SJCRH30 (cell line): ENCODE measurements at places on chromosomes 11 and 22. TPM values are rescaled to one million over a fixed set of nuclear protein-coding genes. Genes with fewer than 3 reads are reported as not detected.

DNA sequence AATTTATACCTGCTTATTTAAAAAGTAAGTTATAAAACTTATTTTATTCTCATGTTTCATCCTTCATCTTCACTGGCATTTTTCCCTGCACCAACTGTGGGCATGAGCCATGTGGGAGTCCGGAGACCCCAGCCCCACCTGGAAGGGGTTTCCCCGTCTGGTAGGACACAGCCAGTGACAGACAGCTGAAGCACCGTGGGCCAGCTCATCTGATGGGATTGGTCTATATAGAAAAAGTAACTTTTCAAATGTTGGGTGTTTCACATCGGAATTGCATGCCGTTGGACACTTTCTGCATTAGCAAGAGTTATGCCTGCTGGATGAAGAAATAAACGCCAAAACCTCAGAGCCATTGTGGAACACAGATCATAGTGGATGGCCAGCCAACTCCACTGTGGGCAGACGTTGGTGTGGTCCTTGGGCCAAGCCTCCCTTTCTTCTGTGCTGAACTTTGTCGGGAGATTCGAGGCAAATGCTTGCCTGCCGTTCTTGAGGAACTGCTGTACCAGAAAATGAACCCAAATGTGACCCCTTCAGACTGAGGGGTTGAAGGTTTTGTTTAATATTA lies 1329.3 kb downstream of the TBC1D22A start:
- H3K4me3 ChIP-seq, result no peak overlapping the region
- no peaks in the 10 kb centered on the region; the same call in 1 of the 2 replicates for H3K4me1 ChIP-seq
- H3K36me3 ChIP-seq, result no peaks in the 10 kb centered on the region
- H3K27me3 ChIP-seq, result peaks cover 46% of the 10 kb centered on the region

The TYR gene
- total RNA-seq, result not detected in 2 replicates

DNA sequence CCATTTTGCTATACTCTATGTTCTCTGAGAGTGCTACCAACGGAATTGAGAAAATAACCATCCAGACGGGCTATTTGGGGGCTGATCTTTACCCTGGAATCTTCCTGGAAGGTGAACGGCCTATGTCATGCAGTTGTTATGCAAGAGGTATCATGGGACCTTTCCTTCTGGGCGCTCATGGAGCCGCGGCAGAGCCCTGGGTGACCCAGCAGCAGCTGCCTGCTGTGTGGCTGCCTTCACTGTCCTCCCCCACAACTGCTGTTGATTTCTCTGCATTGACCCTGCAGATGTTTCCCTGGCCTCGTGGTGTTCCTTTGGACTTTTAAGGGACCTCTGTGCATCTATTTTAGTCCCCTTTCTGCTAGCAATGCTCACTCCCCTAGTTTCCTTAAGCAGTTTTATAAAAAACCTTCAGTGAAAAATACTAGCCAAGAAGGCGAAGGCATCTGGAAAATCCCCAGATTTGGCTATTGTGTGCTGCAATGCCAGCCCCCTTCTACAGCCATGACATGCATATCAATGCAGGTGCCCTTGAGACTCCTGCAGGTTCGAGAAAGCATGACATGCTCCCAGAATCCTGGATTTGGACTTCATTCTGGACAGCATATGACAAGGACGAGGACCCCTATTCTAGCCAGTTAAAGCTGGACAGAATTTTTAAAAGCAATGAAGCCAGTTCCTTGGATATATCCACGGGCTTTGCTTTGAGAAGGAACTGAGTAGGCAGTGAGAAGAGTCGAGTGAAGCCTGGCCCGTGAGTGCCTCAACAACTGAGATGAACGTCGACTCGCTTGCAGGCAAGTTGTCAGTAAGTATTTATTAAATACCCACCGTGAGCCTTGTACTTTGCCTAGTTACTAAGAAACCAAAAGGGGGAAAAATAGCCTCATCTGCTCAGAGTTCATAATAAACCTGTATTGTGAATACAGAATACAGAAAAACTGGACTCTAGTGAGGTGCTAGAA lies at the start of gene SLC25A18:
TSS of gene SLC25A18 (plus strand) at position 593 of the 965 bp plus-strand sequence. CDS start 16,447 bp downstream, outside the sequence.
- H3K4me1 ChIP-seq, result peaks cover 10% of the 10 kb centered on the region
- 0 out of 2 replicates have a peak, but pooled peaks cover 3% of the 10 kb centered on the region for H3K36me3 ChIP-seq
- peak within 1 kb of the TSS; percentile 5; the same call in 1 of the 2 replicates for H3K4me3 ChIP-seq

- no peak overlapping the region for H3K4me3 ChIP-seq
- H3K27me3 ChIP-seq, result peaks cover 4% of the 10 kb centered on the region; the same call in 1 of the 2 replicates
- H3K36me3 ChIP-seq, result no peaks in the 10 kb centered on the region
- H3K27ac ChIP-seq, result no peak overlapping the region
- no peaks in the 10 kb centered on the region for H3K4me1 ChIP-seq
- DNase-seq, result no peak
These were observed 37.7 kb upstream of the SPON1 start for GRCh38 chr11:13924801-13925327.
